ENCODE measurements at places on chromosomes 7 and 10.

DNA sequence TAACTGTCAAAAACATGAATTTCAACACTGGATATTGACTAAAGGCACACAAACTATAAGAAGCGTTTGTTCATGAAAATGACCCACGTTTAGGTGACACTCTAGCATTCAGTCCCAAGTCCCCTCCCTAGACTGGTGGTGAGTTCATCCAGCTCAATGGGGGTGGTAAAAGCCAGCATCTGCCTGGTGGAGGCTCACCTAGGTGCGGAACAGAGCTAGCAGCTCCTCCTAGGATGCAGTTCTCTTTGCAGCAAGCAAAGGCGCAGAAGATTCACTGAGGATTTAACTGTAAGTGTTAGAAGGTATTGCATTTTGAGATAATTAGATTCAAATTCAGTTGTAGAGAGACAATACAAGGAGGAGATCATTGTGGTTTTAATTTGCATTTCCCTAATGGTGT lies 87.6 kb downstream of the VSTM2A start:
- DNase-seq = no peak

DNA sequence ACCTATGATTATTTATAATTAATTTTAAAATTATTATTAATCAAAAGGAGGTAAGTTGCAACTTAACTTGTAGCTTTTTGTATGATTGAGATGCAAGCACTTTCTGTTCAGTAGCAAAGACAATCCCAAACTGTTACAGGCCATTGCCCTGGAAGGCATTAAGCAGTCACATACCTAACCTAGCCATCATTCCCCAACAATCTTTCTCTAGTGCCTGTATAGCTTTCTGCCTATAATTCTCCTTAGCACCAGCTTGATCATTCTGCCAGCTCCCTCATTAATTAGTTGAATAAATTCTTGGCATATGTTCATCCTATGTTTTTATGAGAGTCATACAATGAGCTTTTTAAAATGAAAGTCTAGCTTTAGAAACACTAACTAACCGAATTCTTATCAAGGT lies 178.9 kb upstream of the TMEM106B start:
- no peak for DNase-seq

DNA sequence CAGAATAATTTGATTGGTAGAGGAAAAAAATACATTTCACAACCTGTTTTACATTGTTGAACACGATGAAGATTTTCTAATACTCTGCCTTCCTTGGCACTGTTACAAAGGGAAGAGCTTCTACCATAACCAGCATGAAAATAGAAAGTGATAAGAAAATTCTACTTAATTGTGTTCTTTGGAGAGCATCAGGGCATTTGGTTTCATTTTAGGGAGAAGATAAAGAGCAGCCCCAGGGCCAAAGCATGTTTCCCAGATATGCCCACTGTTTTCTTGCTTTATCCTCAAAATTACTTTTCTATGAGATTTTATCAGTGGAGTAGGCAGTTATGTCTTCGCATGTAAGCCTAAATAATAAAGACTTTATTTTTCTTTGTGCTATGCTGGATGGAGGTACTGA lies 9.5 kb downstream of the CHRM2 start:
- no peak for DNase-seq

DNA sequence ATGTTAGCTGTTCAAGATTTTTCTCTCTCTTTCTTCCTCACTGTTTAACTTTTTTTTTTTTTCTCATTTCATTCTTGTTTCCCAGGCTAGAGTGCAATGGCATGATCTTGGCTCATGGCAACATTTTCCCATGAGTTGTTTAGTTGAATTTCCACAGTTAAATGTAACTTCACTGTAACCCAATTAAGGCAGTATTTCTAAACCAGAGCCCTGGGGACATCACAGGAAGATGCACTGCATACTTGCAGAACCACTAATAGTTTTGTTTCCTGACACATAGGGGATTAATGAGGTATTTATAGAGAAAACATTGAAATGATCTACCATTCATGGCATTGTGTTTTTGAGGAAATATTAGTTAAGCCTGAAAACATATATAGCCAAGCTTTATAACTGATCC lies 795.6 kb upstream of the GHITM start:
- no peak for DNase-seq

GRCh38 chr10:74856940-74857339 lies 30.5 kb downstream of the KAT6B start:
- no peak for DNase-seq

- no peak for DNase-seq
Measured at GRCh38 chr10:63724922-63725321, 203.7 kb downstream of the REEP3 start.

DNA sequence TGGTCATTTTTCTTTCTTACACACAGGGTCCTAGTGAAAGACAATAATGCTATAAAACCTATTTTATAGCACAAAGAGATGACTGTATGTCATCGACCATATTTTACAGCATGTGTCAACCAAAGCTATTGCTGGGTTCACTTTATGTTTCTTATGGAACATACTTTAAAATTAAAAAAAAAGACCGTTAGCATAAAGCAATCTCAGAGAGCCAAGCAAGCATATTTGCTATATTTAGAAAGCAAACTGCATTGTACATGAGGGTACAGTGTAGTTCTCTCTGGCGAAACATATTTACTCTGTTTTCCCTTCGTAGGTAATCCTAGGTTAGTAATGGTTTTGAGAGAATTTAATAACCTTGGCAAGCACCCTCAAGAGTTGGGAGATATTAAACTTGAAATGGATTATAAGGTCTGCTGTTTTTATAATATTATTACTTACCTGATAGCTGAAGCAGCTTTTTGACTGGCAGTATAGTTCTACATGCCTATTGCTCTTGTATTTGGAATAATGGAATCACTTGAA lies 244.2 kb upstream of the POM121L12 start:
- DNase-seq = no peak

DNA sequence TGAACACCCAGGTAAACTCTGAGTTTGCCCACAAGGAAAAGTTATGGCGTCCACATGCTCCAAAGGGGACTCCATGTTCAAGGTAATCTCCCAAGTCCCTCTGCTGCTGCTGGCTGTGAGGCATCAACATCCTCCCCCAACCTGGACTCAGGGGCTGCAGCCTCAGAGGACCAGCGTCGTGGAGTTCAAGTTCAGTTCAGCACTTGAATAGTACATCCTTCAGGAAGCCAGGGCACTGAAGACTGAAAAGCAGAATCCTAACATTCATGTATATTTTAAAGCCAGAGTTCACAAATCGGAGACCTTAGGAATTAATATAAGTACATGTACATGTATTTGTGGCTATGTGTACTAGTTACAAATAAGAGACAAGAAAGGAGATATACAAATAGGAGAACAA lies 90.4 kb downstream of the PTPRE start:
- no peak for DNase-seq

DNA sequence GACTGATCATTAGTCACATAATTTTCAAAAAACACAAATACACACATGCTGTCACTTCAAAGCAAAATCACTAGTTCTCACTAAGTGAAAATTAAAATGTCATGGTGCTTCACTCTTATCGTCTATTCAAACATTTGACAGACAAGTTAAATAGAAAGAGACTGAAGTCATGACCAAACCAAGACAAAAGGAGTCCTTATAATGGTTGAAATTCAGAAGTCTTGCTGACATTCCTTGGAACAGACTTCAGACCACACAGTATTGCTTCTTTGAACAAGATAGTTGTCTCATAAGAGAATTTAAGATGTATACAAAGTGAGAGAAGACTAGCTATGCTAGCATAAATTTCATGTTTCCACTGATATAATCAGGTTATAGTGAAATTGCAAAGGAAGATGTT lies 119.5 kb downstream of the SEMA3D start:
- no peak for DNase-seq

- DNase-seq = no peak
Measured at GRCh38 chr10:78634389-78634815, 434.4 kb upstream of the ZMIZ1 start.

- DNase-seq = no peak
Measured at GRCh38 chr7:29858191-29858951, 52.1 kb downstream of the WIPF3 start.

DNA sequence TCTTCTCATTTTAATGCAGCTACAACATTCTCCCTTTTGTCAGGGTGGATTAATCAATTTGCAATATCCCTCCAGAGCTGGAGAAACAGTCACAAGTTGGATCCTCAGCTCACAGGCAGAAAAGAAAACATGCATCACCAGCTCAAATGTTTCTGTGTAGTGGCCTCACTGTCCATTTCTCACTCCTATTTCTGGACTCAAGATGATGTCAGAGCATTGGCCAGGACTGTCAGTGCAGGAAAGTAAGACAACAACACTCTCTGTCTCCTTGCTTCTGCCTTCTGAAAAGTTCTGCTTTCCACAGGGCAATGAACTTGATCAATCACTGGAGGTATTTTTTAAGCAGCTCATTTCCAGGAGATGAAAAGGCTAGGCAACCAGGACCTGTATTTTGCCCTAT lies 8.2 kb upstream of the SVIL start:
- no peak for DNase-seq

All from HCT116 (cell line).